LHCN-M2 (cell line): ENCODE measurements at places on chromosomes 1 and 21. TPM values are rescaled to one million over a fixed set of nuclear protein-coding genes. Genes with fewer than 3 reads are reported as not detected.

- DNase-seq: peak; percentile 50
Observed at GRCh38 chr1:155834296-155834926, 22.6 kb downstream of the GON4L start.

- DNase-seq: no peak
Observed at GRCh38 chr1:237789619-237790018, 101.1 kb downstream of the ZP4 start.

DNA sequence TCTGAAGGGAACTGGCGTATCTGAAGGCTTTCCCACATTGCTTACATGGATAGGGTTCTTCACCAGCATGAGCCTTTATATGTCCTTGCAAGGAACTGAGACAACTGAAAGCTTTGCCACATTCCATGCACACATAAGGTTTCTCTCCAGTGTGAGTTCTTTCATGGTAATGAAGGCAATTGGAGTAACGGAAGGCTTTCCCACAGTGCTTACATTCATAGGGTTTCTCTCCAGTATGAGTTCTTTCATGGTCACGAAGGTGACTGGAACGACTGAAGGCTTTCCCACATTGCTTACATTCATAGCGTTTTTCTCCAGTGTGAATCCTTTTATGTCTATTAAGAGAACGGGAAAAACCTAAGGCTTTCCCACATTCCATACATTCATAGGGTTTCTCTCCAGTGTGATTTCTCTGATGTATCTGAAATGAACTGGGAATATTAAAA, 15.0 kb downstream of the ZNF124 start:
- DNase-seq: peak; percentile 12

- no peak for DNase-seq
Observed at GRCh38 chr1:10870493-10871096, 74.1 kb upstream of the CASZ1 start.

DNA sequence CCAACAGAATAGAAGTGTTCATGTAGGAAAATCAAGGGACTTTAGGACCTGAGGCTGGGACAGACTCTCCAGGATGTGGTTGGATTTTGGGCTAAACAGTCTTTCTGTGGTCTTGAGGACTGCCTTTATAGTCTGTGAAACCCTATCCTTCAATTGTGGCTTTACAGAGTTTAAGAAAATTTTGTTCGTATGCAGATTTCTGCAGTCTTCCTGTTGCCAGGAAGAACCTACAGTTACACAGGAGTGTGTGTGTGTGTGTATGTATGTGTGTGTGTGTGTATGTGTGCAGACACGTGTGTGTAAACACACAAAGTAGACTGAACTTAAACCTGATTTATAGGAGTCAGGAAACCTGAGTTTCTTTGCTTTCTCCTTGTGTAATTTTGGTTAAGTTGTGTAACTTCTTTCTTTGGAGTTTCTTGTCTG, 22.8 kb downstream of the NEK7 start:
- DNase-seq: peak; percentile 93

GRCh38 chr1:89198491-89199072, at the start of gene GBP4:
Gene GBP4 (minus strand): TSS chr1:89198942. CDS start chr1:89198834, 108 bp downstream.
- no peak for DNase-seq

- DNase-seq: no peak
Observed at GRCh38 chr21:33493756-33494155, 2.2 kb upstream of the DNAJC28 start.

Gene RGS13
- not detected in 2 replicates for total RNA-seq

GRCh38 chr1:50109647-50110075, 941 bp downstream of the ELAVL4 start:
- DNase-seq: no peak

Gene ANKRD65
- not detected in 2 replicates for total RNA-seq

GRCh38 chr1:206967096-206967849, 3.0 kb downstream of the FCAMR start:
- peak; percentile 5 for DNase-seq

GRCh38 chr21:33078907-33079582, 9.1 kb downstream of the OLIG1 start:
- DNase-seq: peak; percentile 71

Gene LRRC40
- 31.9 and 33.8 TPM in 2 replicates for total RNA-seq

DNA sequence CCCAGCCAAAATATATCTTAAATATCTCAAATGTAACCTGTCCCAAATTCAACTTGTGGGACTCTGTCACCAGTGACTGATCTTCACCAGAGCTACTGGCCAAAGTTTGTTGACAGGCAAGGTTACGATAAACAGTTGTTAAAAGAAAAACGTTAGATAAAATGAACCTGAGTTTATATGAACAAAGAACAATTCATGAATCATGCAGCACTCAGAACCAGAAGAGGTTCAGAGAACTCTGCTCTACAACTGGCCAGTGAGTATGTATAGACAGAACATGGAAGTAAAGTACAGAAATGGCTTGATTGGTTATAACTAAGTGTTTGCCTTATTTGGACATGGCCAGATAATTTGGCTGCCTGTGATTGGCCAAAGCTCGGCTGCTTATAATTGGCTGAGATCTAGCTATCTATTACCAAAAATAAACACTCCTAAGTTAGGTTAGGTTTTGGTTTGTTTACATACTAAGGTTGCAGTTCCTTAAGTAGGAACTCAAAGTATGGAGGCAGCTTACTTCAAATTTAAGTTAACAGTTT, 25.5 kb downstream of the BTBD8 start:
- no peak for DNase-seq

Gene C4BPA
- not detected in 2 replicates for total RNA-seq

DNA sequence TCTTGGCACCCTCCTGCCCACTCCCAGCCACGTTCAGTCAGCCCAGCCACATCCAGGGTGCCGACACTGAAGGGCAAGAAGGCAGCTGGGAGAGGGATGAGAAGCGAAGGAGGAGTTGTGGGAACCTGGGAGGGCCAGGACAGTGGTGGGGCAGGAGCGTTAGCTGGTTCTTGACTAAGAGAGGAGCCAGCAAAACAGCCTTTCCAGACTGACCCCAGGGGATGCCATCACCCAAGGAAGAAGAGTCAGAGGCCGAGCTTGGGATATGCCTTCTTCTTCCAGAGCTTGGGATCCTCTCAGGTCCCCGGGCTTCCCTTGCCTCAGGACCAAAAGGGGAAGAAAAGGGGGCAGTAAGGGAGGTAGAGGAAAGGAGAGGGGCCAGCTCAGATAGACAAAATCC, 7.2 kb downstream of the INKA2 start:
- DNase-seq: no peak

DNA sequence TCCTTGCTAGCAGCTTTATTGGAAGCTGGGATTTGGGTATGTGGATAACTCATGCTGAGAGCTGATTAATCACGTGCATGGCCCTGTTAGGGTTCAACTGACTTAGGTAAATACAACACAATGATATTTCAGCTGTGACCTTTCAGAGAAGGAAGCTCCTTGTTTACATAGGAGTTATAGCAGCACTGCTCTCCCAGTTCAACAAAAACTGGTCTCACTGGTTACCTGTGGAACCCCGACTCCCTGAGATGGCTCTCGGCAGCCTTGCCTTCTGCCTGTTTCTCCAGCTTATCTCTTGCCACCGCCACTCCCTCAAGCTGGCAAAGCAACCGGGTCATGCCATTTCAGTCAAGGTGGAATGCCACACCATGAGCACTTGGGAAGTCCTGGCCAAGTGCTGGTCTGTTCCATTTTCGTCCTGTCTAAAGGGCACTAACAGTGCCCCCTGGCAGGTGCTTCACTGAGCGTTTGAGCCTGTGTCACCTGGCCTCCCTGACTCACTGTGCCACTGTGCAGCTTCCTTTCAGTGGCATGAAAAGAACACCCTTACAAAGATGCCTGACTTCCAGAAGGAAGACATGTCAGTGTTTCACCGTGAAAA, 31.6 kb downstream of the DOP1B start:
- no peak for DNase-seq

Gene NRAS
- total RNA-seq: 68.9 and 72.8 TPM in 2 replicates

- DNase-seq: no peak
Observed at GRCh38 chr1:201381130-201381529, 3.6 kb upstream of the TNNT2 start.

Gene OVAAL
- 0.11 TPM in 1 of 2 replicates, not detected in the other for total RNA-seq

DNA sequence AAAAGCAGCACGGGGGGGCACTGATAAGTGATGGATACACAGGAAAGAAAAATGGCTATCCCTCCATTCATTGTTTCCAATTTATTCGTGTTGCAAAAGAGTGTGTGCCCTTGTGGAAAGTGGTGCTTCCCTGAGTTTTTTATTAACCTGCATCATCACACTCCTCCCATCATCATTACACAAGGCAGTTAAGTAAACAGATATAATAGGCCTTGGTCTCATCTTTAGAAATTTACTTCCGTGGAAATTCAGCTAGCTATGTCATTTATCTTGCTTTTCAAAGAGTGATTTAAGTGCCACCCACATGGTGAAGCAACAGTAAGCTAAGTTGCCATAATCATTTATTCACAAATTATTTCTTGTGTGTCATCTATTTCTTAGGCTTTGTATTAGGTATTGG, 473.3 kb downstream of the NEGR1 start:
- DNase-seq: no peak

DNA sequence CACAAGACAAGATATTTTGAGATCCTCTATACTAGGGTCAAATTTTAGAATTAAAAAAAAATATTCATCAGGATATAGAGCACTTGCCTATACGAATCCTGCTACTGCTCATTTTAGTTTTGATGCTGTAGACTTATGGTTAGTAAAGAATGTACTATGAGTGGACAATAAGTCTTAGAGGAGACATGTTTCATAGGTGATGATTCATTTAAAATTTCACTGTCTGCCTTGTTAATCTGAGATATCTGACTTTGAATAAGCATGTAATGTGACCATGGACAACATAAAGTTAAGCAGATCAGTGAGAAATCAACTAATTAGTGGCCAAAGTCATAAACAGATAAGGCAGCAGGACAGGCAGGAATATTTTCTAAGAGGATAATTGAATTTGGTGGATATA, 106.8 kb upstream of the HP1BP3 start:
- peak; percentile 24 for DNase-seq

GRCh38 chr1:39076127-39076798, 50.1 kb downstream of the NDUFS5 start:
- peak; percentile 45 for DNase-seq

DNA sequence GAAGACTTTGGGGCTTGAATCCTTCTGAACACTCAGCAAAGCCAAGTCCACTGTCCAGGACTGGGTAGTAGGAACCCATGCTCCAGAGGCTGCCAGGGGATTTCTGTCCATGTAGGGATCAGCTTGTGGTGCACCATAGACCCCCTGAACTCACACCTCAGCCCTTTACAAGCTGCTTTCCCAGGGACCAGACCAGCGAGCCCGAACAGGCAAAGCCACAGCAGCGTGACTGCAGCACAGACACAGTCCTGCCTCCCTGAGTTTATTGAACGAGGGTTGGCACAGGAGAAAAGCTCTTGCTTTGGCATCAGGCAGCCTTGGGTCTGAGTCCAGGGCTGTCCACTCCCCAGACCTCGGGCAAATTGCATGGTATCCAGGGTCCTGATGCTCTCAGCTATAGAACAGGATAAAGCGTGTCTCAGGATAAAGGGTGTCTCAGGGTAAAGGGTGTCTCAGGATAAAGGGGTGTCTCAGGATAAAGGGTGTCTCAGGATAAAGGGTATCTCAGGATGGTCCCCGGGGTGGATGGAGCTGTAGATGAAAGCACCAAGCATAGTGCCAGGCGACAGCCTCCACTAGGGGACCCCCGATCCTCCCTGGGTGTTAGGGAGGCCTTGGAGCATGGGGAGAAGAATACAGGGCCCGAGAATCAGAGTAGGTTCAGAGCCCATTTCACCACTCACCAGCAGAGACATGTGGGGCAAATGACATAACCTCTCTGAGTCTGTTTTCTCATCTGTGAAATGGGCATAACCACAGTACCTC, 648.8 kb downstream of the NPHP4 start:
- DNase-seq: no peak

Gene TESK2
- 0.77 and 1.3 TPM in 2 replicates for total RNA-seq

DNA sequence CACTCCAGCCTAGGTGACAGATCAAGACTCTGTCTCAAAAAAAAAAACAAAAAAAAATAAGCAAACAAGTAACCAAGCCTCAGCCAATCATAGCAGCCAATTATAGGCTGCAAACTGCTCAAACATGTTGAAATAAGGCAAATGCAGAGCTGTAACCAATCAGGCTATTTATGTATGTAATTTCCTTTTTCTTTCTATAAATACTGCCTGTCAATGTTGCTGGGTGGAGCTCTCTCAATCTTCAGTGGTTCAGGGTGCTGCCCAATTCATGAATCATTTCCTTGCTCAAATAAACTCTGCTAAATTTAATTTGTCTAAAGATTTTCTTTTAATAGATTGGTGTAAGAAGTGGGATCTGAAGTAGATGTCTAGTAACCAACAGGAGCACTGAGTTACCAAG, 11.6 kb upstream of the CD1D start:
- no peak for DNase-seq

DNA sequence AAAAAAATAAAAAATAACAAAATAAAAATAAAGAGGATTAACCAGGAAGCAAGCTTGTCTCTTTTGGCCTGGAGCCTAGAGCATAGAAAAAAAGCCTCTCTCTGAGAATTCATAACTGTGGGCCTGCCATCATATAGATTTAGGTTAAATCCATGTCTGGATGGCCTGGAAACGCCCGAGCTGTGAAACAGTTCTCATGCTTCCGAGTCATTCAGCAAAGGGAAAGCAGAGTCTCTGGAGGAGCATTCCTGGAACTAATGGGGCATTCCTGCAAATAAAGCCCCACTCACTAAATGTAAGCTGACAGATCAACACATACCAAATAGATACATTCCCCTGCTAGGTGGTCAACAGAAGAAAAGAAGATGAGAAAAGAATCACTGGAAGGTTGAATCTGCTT, 75.8 kb upstream of the GNG4 start:
- DNase-seq: no peak

Gene HAO2
- not detected in 2 replicates for total RNA-seq

DNA sequence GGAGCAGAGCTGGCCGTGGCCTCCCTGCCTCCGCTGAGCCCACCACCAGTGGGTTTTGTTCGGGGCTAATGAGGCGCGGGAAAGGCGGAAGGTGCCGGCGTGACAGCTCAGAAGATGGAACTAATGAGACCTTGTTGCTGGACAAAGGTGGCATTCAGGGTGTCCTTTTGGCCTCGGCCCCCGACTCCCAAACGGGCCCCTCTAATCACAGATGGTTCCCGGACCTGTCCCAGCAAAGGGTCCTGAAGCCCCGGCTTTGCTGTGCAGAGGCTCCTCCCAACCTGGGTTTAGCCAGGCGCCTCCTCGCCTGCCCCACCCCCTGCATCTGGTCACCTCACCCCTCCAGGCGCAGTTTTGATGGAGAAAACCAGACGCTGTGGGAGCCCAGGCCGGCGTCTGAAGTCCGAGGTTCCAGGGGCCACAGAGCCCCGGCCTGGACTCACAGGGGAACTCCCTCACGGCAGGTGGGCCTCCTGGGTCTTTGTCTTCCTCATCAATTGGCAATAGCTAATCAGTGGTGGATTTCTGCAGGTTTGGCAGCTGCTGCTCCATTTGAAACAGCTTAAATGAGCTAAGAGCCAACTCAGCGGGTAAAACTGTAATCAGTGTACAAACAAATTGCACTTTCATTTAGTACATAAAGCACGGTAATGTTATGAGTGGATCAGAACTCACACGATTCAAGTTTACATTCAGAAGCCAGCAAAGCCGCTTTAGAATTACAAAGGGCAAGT, 44.3 kb upstream of the ADARB1 start:
- DNase-seq: no peak

Gene SAMD13
- total RNA-seq: 0.58 and 0.98 TPM in 2 replicates

- DNase-seq: no peak
Observed at GRCh38 chr21:26522704-26523103, 50.4 kb downstream of the CYYR1 start.

Gene ERICH3
- total RNA-seq: not detected in 2 replicates

Gene MNDA
- total RNA-seq: not detected in 2 replicates

GRCh38 chr1:101310506-101310905, 73.7 kb downstream of the S1PR1 start:
- DNase-seq: no peak

Gene FNBP1L
- total RNA-seq: 18.0 and 23.0 TPM in 2 replicates
